ENCODE measurements at places on chromosomes 6 and 20.
A peak's percentile ranks its signal among the peaks of the same experiment; 100 is the strongest.

- DNase-seq: no peak
Observed at GRCh38 chr6:112041535-112041934, 12.4 kb upstream of the CCN6 start.

DNA sequence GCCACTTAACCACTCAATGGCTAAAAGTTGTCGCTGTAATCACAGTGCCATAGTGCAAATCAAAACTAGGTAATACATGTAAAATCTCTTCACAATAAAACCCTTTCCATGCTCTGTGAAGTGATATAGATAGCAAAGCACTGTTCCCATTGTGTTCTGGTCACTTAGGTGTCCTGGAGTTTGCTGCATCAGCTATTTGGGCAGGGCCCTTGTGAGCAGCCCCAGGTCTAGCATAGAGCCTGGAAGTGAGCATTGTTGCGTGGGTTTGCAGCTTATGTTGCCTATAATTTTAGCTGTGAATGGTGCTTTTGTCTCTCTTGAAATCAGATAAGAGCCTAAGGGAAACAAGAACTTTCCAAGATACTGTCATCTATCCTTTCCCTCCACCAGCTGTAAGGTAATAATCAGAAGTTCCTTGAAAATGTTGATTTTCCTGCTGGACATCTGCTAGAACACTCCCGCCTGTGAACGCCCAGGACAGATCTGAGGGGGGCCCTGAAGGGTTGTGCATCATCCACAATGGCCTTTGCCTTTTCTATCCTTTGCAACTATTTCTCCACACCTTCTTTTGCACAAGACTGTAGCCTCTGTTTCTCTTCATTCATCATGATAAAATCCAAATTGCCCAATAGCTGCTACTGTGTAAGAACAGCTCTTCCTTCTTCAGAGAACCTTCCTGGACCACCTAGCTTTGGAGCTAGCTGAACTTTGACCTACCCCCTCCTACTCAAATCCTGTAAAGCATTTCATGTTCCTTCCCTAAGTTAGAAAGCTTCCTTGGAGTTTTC lies 57.0 kb downstream of the TNFAIP3 start:
- DNase-seq: no peak

DNA sequence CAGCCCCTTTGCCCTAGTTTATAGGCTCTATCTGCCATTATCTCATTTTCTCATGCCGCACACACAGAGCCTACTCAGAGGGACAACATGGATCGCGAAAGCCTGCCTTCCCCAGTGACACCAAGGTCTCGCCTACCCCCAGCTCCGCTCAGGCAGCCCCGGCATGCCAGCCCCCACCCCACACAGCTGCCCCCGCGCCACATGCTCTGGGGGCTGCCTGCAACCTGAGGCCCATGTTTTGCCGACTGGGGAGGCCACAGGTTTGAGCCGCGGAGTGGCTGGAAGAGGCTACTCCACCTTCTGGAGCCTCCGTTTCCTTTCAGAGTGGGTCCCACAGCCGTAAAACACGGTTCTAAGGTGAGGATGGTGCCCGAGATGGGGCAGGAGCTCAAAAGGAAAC lies 102.1 kb downstream of the ASXL1 start:
- DNase-seq: no peak

GRCh38 chr6:83952830-83953229 lies 80.7 kb upstream of the MRAP2 start:
- DNase-seq: no peak

DNA sequence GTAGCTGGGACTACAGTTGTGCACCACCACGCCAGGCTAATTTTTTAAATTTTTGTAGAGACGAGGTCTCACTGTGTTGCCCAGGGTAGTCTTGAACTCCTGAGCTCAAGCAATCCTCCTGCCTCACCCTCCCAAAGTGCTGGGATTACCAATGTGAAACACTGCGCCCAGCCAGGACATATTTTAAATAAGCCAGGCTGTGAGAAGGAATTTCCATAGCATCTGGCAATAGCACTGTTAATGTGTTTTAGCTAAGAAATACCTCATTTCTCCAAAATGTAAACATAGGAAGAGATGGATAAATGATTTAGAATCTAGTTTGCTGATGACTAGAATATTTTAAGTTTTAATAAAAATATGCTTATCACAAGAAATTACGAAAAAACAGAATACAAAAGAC lies 27.0 kb upstream of the SLA2 start:
- DNase-seq: no peak

- no peak for DNase-seq
Observed at GRCh38 chr6:25377664-25378063, 98.5 kb downstream of the CARMIL1 start.

DNA sequence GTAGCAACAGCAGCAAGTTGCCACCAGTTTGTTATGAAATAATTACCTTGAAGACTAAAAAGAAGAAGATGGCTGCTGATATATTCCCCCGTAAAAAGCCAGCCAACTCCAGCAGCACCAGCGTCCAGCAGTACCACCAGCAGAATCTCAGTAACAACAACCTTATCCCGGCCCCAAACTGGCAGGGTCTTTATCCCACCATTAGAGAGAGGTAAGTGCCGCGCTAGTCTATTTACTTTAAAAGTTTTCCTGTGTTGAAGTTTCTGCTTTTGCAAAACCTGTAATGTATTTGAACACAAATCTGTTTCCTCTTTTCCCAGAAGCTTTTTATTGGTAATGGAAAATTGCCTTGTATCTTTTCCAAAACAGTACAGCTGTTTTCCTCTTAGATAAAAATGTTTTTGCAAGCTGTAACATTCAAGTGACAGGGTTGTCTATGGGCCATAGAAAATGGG lies 725 bp downstream of the BTBD3 start:
- DNase-seq: no peak

DNA sequence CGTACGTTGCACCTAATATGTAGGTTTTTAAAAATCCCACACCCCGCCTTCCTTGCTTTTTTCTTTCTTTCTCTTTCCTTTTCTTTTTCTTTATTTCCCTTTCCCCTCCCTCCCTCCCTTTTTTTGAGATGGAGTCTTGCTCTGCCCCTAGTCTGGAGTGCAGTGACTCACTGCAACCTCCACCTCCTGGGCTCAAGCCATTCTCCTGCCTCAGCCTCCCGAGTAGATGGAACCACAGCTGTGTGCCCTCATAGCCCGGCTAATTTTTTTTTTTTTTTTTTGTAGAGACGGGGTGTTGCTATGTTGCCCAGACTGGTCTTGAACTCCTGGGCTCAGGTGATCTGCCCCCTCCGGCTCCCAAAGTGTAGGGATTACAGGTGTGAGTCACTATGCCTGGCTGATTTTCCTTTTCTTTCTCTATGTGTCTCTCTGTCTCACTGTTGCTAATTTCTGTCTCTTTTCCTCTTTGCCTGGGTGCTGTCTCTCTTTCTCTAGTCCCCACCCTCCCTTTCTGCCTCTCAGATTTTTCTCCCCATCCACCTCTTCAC lies 61.2 kb downstream of the SRC start:
- no peak for DNase-seq

DNA sequence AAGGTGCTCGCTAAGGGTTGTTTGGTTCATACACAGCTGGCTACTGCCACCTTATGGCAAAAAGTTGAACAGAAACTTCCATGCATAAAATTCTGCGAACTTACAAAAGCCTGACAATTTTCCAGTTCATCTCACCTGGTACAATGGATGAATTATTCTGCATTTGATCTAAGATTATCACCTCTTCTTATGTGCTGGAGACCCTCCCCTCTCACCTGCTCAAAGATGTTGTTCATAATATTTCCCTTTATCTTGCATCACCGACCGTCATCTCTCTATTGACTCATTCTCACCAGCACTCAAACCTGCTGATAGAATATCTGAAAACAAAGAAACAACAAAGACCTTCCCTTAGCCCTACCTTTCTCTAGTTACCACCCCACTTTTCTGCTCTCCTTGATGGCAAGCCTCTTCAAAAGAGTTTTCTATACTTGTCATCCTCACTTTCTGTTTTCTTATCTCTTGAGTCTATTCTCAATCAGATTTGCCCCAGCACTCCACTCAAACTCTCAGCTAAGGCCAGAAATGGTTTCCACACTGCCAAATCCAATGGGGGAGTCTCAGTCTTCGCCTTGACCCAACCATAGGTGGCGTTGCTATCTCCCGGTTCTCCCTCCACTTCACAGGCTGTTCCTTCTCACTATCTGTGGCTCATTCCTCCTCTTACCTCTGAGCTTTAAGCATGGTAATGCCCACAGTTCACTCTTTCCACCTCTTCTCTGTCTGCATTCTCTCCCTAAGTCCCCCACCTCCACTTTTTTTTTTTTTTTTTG lies 25.8 kb downstream of the SNRNP48 start:
- peak; percentile 44 for DNase-seq

GRCh38 chr20:31721408-31722256 lies 1.0 kb downstream of the BCL2L1 start:
- DNase-seq: no peak

- no peak for DNase-seq
Observed at GRCh38 chr20:242905-243304, 14.6 kb upstream of the DEFB132 start.

DNA sequence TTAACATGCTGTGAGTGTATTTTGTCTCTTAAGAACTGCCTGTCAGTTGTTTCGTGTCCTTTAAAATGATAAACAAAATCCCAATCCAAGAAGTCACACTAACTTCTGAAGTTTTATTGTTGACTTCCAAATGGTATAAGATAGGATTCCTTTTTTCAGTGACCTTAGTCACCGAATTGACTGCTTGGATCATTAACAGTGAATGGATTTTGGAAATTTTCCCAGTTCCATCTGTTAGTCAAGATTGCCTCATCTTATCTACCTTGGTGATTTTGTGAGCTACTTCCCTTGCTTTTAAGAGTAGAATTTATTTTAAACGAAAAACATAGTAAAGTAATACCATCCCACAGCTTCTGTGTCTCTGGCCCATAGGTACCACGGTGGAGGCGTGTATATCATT lies 14.9 kb downstream of the RIOK1 start:
- DNase-seq: no peak

DNA sequence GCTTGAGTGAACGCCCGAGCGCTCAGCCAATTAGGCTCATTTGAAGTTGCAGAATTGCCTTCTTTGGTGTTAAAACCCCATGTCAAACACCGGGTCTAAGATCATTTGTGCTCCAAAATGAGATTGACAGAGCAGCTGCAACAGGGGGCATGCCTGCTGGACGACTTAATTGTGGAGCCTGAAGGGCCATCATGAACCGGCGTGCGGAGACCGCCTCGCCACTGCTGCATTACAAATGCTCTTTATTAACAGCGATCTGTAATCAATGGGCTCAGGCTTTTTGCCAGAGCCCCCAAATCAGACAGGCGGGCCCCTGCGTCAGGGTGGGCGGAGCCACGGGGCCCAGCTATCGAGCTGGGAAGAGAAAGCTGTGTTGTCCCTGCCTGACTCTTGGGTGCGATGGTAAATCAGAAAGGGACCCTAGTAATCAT lies 183.2 kb downstream of the SIM1 start:
- DNase-seq: no peak

DNA sequence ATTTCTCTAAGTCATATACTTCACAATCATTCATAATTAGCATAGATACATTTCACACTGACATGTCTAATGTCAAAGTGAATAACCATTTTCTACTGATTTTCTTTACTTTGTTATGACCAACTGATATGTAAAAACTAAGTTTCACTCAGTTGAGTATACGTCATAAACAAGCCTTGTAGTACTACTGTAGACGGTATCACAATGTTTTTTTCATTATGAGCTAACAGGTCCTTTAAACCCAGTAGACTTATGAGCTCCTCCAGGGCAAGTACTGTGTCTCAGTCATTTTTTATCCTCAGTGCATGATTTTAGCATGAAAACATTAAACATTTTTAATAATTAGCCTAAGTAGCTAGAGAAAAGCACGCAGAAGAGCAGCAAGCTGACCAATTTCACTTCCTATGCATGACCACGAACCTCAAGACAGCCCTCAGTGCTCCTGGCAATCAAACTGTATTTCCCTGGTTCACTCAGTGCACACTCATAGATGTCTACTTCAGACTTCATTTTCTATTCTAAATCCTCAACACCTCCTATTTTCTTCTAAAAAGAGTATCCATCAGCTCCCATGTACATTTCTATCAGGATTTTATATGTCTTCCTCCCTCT lies 32.0 kb upstream of the TFAP2D start:
- no peak for DNase-seq

GRCh38 chr6:3361312-3362037 lies 95.4 kb downstream of the SLC22A23 start:
- DNase-seq: no peak

DNA sequence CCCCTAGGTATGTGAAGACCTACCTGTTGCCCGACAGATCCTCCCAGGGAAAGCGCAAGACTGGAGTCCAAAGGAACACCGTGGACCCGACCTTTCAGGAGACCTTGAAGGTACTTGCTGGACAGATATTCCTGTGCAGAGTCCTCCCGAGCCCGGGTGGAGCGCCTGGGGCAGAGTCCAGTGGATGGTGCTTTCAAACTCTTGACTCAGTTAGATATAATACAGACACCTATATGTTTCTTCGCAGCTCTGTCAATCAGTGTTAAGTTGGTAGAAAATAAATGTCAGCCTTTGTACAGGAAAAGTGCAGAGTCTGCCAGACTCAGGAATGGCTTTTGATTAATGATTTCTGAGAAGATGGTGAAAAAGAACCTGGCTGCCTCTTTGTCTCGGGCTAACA lies 67.2 kb downstream of the EZR start:
- DNase-seq: no peak

DNA sequence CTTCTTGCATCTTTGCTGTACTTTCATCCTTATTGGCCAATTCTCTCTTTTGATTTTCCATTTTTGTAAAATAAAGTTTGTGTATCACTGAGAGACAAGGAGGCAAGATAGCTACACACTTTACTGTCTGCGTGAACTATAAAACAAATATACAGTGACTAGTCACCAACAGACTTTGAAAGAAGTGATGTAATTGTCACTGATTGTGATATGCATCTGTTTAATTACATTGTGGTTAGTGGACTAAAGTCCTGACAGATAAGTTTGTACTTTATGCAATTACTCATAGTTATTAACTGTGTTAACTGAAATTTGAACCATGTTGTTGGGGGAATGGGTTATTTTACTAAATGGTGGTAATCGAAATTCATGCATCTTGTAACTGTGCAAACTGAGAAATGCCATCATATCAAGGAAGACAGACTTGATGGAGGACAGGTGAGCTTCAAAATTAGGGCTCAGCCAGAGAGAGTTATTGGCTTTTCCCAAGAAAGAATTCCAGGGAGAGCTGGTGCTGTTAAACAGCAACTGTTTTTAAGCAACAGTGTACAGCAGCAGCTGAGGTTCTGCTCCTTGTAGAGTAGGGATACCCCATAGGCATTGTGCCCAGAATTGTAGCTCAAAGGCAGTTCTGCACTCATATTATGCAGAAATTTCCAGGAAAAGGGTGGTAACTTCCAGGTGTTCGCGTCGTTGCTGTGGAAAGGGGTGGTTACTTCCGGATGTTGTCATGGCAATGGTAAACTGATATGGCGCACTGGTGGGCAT lies 62.9 kb downstream of the EFHC1 start:
- no peak for DNase-seq

DNA sequence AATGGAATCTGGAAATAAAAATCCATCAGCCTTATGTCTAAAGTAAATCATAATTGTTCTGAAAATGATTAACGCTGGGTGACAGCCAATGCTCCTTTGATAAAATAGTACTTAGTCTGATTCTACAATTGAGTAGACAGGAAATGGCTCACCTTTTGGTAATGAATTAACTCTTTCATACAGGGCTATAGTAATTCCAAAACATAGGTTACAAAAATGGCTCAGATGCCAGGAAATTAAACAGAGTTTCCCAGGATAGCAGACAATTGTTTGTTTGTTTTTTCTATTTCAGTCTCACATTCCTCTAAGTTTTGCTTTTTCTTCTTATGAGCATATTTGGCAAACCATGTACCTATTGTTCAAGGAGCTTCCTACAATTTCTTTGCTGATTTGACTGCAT lies 257.2 kb upstream of the EPHA7 start:
- DNase-seq: no peak

GRCh38 chr6:163199371-163199770 lies 215.1 kb upstream of the QKI start:
- DNase-seq: no peak

Measured in fibroblast of the conjunctiva (primary cell).